ENCODE measurements at places on chromosomes 11 and 22. TPM values are rescaled to one million over a fixed set of nuclear protein-coding genes. Genes with fewer than 3 reads are reported as not detected.

The SDF2L1 gene
- 20.0 TPM for total RNA-seq

The C11orf87 gene
- total RNA-seq, result under 0.01 TPM

The CDKN1C gene
- total RNA-seq, result 0.87 TPM

The LRRC32 gene
- 126 TPM for total RNA-seq

The PKP3 gene
- total RNA-seq, result 1.3 TPM

The TRIM29 gene
- not detected for total RNA-seq

Measured in aortic smooth muscle cell (primary cell).